ENCODE measurements at places on chromosomes 6 and 20.
A peak's percentile ranks its signal among the peaks of the same experiment; 100 is the strongest.

DNA sequence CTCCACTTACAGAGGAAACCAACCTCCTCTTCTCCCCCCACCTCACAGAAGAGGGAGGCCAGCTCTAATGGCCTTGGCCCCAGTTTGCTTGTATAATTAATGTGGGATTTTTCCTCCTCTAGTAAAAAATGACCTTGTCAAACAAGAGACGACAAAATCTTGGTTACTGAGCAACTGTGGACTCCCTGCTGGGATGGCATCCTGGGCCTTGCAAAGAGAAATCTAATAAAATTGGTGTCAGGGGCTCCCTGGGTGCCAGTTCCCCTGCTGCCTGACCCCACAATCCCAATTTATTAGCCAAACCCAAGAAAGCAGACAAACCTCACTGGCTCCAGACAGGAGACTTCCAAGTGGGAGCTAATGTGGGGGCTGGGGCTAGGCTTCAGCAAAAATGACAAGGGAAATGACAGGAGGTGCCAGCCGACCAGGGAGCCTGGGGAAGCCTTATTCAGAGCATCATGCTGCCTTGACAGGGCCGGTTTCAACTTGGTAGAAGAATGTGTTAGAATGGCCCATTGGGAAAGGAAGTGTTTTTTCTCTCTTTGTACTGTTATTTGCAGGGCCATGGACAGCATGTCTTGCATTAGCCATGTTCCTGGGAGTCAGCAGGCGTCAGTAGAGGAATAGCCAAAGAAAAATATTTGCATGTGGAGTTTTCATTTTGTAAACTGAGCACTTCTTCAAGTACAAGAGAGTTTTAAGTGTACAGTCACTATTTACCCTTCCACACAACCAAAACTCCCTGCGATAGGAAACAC is 816.9 kb downstream of the DHX35 start:
- DNase-seq: no peak

GRCh38 chr20:51413857-51414256 is 128.7 kb downstream of the NFATC2 start:
- no peak for DNase-seq

GRCh38 chr6:73523434-73524123 is 2.7 kb upstream of the EEF1A1 start:
- peak; percentile 21 for DNase-seq

DNA sequence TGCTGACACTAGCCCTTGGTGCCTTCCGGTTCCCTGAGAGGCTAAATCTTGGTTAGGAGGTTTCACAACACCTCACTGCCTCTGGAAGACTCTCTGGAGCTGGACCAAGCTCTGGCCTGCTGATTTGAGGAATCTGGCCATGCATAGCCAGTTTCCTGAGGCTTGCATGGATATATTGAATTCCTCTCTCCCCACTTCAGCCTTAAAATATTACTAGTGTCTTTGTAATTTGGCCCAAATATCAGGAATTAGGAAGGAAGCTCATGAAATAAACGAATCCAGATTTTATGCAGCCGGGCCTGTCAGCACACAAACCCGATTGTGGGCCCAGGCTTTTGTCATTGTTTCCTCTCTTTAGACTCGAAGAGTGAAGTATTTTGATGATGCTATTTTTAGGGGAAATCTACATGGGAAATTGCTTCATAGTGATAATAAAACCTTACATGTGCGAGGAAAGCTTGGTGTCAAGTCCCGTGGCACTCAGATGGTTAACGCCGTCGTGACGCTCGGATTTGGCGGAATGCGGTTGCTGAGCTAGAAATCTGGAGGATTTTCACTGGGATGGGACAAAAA is 144.4 kb downstream of the PHACTR3 start:
- DNase-seq: no peak

DNA sequence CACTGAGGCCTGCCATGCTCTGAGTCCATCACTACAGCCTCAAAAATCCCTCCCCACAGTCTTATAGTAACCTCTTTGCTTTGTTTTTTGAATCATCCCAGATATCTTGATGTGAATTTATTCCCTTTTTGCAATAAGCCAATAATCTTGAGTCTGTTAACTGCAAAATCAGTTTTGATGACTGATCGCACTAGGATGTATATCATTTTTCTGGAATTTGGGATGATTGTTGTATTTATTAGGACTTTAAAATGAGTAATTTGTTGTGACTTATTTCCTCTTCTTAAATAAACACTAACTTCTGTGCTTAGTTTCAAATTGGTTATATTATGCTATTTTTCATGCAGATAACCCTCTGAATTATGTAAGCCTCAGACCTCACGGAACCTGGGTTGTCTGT is 5.6 kb downstream of the CST4 start:
- no peak for DNase-seq

- DNase-seq: no peak
These were observed 814 bp downstream of the TFAP2B start for GRCh38 chr6:50819466-50819903.

GRCh38 chr6:79180052-79180451 is 54.4 kb downstream of the HMGN3 start:
- no peak for DNase-seq

DNA sequence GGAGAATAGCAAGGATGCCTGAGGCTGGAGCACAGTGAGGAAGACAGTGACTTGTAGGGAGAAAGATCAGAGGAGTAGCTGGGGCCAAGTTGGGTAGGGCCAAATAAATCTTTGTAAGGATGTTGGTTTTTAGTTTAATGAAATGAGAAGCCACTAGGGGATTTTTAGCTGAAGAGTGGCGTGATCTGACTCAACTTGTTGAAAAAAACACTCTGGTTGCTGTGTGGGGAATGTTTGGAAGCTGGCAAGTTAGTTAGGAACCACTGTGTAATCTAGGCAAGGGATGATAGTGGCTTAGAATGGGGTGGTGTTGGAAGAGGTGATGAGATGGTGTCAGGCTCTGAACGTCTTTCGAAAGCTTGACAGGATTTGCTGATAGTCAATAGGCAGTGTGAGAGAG is 176.1 kb upstream of the HDDC2 start:
- DNase-seq: no peak
